ENCODE measurements at places on chromosomes 7 and 10.

DNA sequence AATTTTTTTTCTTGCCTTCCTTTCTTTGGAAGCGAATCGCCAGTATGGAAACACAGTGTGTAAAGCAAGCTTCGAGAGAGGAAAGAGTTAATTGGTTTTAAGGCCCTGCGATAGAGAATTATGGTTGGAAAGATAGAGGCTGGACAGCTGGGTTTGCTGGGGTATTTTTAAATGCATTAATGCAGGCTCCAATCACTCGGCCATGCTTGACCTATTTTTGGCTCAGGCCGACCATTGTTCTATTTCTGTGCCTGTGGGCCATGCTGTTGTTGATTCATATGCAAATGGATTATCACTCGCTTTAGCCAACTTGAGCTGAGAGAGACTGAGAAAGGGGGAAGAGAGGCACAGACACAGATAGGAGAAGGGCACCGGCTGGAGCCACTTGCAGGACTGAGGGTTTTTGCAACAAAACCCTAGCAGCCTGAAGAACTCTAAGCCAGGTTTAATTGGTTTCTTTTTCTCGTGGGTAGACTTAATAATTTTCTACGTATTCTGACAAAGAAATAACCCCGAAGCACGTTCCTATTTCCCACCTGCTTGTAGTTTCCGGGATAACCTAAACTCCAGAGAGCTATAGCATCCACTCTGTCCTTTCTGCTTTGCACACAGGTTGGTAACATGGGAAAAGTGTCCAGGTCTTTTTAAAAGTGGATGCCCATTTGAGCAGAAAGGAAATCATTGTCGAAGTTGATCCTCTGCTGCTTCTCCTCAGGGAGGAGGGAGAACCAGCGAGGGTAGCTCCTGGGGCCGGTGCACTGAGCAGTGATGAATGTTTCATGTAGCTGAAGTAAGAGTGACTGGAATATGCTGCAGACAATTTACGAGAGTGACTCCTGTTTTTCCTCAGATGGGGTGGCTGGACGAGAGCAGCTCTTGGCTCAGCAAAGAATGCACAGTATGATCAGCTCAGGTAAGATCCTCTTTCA lies at the start of gene HDAC9:
HDAC9 (plus strand) TSS at position 338 of the 929 bp plus-strand sequence; CDS start at position 892, 554 bp downstream.
- no peak for DNase-seq

GRCh38 chr10:26839966-26840627 lies 20.7 kb downstream of the ABI1 start:
- DNase-seq: no peak

DNA sequence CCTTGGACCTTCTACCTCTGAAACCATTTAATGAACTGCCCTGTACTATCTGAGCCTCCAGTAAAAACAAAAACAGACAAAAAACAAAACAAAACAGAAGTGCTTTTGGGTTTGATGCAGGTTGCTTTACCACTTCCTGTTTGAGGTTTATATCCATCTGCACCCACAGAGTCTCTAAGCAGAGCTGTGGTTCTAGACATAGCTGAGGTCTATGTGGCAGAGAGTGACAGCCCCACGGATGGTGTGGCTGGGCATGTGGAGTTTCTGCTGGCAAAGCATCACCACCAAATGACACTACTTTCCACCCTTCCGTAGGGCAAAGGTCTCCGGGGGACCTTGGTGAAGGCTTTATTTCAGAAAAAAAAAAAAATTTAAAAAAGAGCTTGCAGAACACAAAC lies 754.2 kb downstream of the GRID1 start:
- DNase-seq: peak; percentile 38

DNA sequence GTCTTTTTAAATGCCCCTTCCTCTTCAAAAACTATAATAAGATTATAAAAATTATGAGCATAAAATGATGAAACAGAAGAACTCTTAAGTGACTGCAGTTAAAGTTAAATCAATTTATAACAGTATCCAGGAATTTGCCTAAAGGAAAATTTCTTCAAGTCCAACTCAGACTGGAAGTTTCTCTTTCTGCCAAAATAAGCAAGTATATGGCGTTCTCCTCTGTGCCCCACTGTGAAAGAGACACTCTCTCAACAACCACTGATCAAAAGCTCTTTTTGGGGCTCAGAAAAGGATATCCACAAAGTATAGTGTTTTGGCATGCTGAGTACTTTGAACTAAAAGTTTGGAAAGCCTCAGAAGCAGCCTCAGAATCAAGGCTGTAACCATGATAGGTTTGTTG lies 139.9 kb downstream of the SKIDA1 start:
- DNase-seq: no peak

- no peak for DNase-seq
Observed at GRCh38 chr10:52197098-52197497, 117.0 kb upstream of the DKK1 start.

GRCh38 chr10:21021231-21021630 lies 124.1 kb upstream of the NEBL start:
- no peak for DNase-seq
